LNCaP clone FGC (cell line): ENCODE measurements at places on chromosomes 4 and X.

DNA sequence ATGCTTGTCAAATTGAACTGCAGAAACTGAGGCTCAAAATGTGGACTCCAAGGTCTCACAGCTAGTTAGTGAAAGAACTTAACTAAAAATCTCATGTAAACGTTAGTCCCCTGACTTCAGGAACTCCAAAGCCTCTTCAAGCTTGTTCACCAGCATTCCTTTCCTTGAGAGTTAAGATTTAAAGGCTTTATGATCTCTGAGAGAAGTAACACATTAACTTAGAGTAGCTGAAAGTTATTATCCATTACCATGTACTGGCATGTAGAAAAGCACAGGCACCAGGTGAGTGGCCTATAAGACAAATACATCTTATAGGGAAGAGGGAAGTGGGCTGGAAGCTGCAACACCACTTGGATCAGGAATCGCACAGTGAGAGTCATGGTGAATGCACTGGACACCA is 15.3 kb downstream of the PARM1 start:
- DNase-seq = no peak

DNA sequence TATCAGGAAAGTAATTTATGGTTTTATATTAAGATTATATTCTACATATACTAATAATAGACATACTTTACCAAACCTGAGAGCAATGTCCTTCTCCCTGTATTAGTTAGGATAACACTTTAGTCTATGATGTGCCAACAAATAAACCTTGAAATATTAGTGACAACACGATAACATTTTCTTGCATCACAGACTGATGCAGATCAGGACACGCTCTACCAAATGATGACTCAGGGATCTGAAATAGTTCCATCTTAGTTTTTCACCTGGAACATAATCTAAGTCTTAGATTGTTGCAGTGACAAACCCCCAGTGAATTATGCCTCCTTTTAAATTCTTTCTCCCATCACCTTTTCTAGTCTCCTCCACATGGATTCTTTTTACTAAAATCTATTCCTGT is 214.2 kb downstream of the CLCN4 start:
- DNase-seq = no peak

GRCh38 chrX:106954041-106954440 is 33.8 kb downstream of the CLDN2 start:
- no peak for DNase-seq

GRCh38 chrX:121010218-121010617 is 24.7 kb upstream of the CT47A1 start:
- no peak for DNase-seq

DNA sequence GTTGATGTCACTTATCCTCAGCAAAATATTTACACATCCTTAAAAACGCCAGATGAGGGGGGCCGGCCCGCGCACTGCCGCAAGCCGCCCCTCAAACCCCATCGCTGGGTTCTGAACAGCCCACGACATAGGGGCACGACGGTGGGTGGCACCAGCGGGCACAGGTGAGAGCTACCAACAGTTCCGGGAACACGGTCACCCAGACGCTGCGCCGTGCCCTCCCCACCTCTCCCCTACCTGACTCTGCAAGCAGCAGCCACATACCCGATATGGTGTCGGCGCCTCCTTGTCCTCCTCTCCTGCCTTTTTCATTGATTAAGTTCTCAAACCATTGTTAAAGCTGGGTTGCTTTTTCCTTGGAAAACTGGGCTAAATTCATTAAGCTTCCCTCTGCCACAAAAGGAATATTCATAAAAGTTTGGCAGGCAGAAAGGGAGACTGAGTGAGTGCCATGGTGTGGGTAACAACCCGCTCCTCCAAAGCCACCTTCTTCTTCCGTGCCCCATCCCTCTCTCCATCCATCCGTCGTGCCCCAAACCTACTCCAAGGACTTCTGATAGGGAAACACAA is 1.4 kb downstream of the RAI2 start:
- no peak for DNase-seq

DNA sequence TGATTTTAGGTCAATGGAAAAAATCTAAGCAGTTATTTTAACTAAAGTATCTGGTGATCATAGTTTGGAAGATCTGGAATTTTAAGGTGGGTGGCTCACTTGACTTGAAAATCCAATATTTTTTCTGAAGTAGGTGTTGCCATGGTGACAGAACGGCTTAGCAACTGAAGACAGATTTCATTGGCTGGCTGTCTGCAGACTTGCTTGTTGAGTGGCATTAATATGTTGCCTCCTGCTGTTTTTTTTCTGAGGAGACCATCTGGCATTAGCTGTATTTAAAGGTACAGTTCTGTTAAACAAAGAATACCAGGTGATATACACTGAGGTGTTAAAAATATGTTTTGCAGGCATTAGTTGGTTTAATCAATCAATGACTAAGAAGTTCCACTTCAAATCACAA is 19.8 kb downstream of the CPE start:
- DNase-seq = peak; percentile 91

- DNase-seq = no peak
These were observed 41.6 kb upstream of the ADRA2C start for GRCh38 chr4:3724319-3725231.
